ENCODE measurements at places on chromosomes 2 and 18. TPM values are rescaled to one million over a fixed set of nuclear protein-coding genes. Genes with fewer than 3 reads are reported as not detected.
A peak's percentile ranks its signal among the peaks of the same experiment; 100 is the strongest.

APCDD1 gene
- 1.0 TPM for total RNA-seq

SPR gene
- total RNA-seq = 15.2 TPM

RUFY4 gene
- total RNA-seq = 0.04 TPM

EN1 gene
- total RNA-seq = not detected

ITGB6 gene
- total RNA-seq = not detected

PPP3R1 gene
- total RNA-seq = 52.7 TPM

SKA1 gene
- 25.1 TPM for total RNA-seq

DNA sequence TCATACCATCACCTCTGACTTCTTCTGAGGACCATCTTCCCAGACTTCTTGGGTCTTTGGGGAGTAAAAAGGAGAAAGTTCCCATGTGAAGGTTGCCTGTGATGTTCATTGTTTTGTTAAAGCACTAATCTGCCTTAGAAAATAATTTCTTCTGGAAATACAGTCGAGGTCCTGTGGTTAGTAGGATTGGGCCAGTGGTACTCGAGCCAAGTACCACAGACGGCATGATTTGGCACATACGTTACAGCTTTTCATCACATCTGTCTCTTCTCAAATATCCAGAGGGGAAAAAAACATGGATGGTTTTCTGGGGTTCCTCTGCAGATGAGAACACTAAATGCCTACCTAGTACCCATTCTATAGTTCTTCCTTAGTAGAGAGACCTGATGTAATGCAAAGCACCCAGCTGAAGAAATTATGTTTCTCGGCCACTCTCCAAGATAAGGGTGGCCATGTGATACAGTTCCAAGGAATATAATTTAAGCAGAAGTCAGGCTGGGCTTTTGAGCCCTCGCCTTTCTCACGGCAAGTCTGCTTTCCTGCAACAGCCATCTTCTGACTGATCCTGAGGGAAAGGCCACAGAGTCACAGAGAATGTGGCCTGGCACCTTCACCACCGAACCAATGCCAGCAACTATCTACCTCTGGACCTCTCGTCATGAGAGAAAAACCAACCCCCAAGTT lies 161.0 kb downstream of the RNF152 start:
- DNase-seq = no peak

GRCh38 chr2:145055651-145056050 lies 535.7 kb upstream of the ZEB2 start:
- no peak for DNase-seq

GRCh38 chr2:171963198-171963597 lies 36.6 kb upstream of the METAP1D start:
- no peak for DNase-seq

DNA sequence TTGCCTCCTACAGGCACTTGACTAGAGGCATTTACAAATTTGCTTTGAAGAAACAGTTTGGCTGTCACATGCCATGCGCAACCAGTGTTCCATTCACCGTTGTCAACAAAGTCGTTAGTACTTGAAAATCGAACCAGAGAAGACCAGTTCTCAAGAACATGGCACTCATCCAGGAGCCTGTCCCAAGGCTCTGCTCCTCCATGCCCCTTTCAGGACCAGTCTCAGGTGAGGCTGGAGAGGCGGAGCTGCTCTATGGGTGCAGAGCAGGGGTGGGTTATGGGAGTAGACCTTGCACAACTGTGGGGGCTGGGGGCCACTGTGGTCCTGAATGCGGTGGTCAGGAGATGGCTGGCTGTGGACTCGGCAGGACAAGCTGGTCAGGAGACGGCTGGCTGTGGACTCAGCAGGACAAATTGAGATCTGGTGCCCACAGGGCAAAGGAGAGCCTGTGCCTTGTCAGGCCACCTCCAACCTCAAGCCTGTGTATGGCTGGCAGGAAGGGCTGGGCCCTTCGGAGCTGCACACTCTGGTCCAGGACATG lies 12.3 kb upstream of the ATP9B start:
- no peak for DNase-seq

- no peak for DNase-seq
Observed at GRCh38 chr2:113966832-113967231, 76.9 kb downstream of the ACTR3 start.

- DNase-seq = no peak
Observed at GRCh38 chr2:168577885-168578284, 121.8 kb downstream of the CERS6 start.

DNA sequence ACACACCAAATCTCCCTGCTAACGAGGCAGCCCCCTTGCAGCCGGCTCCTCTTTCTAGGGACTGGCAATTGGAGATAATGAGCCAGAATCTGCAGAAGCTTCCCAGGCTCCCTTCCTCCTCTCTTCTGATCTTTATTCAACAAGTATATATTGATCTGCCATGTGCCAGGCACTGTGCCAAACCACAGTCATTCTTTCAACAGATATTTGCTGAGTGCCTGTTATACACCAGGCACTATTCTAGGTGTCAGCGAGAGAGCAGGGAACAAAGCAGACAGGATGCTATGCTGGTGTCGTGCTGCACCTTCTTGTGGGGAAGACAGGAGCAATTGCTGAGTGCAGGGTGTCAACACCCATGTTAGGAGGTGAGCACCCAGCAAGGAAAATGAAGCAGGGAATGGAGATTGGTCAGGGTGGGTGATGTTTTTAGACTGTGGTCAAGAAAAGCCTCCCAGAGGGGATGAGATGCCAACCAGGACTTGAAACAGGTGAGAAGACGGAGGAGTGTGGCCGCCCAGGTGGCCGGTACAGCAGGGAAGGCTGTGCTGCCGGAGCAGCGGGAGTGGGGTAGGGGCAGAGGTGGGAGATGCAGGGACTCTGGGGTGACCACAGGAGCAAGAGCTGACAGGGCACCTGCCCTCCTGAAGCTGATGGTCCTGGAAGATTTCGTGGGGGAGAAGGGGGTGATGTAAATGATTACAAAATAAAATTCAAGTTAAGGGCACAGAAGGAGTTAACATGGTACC lies 307.6 kb upstream of the RAB12 start:
- DNase-seq = no peak

- DNase-seq = no peak
Observed at GRCh38 chr2:30362468-30363081, 84.5 kb upstream of the LCLAT1 start.

GRCh38 chr2:233639860-233640259 lies 3.6 kb downstream of the UGT1A10 start:
- DNase-seq = no peak

DNA sequence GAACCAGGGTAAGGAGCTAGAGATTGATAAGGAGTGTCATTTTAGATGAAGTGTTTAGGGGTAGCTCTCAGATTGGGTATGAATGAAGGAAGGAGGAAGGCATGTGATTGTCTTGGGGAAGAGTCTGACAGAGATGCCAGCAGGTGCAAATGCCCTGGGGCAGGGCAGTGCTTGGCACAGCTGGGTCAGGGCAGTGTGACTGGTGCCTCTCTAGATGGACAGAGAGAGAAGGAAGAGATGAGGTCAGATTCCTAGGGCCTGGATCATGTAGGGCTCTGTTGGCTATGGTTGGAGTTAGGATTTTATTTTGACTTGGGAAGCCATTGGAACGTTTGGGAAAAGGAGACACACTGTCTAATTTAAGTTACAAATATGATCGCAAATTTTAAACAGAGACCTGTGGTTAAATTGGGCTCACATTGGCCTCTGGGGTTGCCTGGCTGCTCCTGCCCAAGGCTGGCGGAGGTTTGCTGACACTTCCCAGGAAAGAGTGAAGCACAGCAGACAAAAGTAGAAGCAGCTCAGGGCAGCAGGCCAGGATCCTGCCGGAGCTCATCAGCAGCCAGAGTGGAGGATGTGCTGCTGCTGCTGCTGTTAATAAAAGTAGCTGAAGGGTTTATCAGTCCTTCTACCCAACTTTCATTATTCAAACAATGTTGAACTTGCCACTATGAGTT lies 32.7 kb upstream of the FHL2 start:
- no peak for DNase-seq

DNA sequence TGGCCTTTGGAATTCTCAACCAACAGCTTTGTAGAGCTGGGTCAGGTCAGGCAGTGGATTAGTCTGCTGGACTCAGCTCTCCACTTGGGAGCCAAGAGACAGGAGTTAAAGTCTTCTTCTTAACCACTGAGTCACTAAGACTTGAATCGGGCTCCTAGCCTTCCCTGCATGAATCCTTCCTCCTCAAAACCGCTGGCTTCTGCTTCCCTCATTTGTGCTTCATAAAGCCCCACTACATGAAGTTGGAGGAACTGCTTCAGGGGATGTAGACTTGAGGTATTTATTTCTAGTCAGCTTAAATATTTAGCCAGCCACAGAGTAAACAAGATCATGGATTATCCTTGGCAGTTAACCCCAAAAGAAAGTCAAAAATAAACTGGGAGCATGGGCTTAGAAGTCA lies 536.3 kb upstream of the TNP1 start:
- DNase-seq = no peak

- DNase-seq = peak; percentile 84
Observed at GRCh38 chr2:88765154-88765888, 73.8 kb downstream of the RPIA start.

DNA sequence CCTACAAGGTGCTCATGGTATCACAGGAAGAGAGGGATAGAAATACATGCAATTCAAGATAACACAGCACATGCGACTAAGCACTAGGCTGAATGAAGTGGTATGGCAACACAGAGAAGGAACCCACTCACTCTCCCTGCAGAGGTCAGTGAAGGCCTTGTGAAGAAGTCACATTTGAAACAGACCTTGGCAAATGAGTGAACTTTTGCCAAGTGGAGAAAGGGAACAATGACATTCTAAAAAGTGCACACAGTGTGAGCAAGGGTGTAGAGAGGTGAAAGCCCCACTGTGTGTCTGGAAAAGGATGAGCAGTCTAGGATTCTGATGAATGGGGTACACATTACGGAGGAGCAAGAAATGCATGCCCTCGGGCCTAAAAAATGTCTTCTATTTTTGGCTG lies 23.3 kb downstream of the KLF7 start:
- DNase-seq = no peak

- peak; percentile 82 for DNase-seq
Observed at GRCh38 chr2:88016086-88016959, at the start of gene RNU2-63P. Gene RNU2-63P, minus strand, starts transcription at chr2:88016547.

GRCh38 chr2:66832646-66833435 lies 397.9 kb downstream of the MEIS1 start:
- DNase-seq = no peak

- DNase-seq = no peak
Observed at GRCh38 chr2:62461707-62462106, 44.3 kb downstream of the TMEM17 start.

Data from GM23338 (cell line).